ENCODE measurements at places on chromosomes 2 and 18.

- DNase-seq = no peak
These were observed 1337.0 kb upstream of the FAM98A start for GRCh38 chr2:34936089-34936488.

GRCh38 chr2:173898996-173899395, 66.2 kb downstream of the SP3 start:
- no peak for DNase-seq

DNA sequence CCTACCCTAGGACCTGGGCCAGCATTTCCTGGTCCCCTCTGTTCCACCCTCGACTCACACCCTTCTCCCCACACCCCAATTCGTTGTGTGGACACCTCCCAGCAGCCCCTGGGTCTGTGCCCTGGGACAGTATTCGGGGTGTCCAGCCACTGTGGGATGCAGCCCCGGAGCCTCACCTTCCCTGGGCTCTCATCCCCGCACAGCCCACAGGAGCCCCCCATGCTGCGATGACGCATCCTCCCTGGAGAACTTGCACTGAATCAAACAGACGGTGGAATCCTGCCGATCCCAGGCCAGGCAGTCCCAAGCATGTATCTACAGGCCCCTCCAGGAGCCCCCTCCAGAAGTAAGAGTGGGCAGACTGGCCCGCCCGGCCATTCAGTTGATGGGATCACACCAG, 9.7 kb downstream of the ITM2C start:
- no peak for DNase-seq

DNA sequence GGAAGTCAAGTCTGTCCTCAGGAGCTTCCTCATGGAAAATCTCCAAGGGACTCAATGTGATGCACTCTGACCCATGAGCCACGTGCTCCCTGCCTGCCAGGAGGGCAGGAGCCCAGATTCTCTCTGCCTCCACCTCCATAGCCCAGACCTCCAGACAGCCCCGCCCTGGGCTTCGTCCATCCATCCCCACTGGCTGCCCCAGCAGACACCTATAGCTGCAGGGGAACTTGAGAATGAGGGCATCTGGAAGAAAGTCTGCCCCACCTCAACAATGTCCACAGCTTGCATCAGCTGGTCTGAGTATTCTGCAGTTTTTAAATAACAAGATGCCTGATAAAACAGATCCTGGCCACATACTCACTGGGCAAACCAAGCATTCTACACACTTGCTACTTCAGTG, 418.8 kb upstream of the SMIM21 start:
- DNase-seq = no peak

Data from PC-3 (cell line).